ENCODE measurements at places on chromosomes 6 and 20.

- peak; percentile 29 for DNase-seq
Observed at GRCh38 chr20:2778602-2779321, 21.7 kb downstream of the CPXM1 start.

DNA sequence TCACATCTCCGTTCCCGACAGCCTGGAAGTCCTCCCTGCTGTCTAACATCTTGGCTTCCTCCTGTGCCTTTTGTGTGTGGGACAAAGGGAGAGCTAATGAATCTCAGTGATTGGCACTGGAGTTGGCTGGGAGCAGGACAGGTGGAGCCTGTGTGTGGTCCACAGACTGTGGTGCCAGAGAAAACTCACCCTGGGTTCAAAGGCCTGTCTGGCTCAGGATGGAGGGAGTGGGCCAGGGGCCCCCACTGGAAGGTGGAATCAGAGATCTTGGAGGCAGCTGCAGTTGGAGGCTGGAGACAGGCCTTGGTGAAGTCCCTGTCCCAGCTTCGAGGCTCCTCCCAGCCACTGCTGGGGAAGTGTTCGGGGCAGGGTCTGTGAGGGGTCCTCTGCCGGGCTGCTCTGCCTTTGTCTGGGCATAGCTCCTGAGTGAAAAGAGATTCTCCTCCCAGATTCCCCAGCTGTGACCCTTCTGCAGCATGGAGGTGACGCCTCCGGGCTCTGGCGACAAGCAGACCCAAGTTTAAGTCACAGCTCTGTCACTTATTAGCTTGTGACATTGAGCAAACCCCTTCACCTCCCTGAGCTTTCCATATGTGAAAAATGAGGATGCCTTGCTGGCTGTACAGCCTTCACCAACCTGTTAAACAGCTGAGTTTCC lies 13.9 kb upstream of the ITPR3 start:
- no peak for DNase-seq

DNA sequence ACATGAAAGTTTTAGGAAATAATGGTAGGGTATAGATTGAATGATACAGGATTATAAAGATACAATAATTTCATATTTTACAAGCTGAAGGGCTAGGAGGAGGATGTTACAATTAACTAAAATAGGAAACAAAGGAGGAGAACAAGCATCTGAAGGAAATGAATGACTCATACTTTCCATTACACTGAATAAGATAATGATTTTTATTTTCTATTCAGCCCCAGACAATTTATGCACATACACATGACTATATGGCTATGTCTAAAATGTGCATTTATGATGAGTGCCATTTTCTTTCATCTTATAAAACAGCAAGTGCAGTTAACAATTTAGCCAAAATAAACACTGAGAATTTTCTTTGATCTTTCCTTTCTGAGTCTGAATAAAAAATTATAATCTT lies 994.6 kb upstream of the ADGRB3 start:
- DNase-seq: no peak

DNA sequence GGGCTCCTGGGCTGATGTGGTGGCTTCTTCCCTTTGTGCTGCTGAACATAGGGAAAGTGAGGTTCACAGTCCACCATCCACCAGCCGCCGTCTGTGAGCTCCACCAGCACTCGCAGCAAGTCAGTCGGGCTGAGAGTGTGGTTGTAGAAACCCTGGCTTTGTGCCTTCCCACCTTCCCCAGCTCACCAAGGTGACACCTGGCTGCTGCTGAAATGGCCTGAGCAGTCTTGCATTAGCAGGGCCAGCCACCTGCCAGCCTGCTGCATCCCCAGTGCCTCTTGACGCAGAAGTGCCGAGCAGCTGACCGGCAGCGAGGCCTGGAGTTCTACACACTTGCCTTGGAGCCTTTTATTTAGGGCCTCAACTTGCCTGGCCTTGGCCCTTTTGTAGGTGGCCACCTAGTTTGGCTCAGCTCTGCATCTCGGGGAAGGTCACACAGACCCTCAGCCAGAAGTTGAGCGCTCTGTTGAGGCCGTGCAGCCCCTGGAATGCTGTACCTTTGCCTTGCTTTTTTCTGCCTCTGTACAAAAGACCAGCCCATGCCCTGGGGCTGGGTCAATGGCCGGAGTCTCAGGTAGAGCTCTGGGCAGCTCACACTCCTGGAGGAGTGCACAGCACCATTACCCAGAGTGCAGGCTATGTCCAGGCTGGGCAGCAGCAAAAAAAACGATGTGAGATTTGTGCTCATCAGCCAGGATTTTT lies 76.5 kb downstream of the PTPN1 start:
- DNase-seq: no peak

DNA sequence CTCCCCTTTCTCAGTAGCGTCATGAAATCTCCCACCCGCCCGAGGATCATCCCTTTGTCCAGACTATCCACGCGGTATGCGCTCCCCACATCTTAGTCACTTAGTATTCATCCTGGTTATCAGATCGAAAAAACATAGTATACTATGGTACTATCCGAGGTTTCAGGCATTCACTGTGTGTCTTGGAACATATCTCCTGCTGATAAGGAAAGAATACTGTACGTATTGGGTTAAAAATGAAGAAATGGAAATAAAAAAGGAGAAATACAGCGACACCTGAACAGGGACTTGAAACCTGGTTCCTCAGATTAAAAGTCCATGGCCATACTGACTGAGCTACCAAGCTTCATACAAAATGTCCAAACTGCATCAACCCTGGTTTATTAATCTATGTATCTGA lies 14.0 kb downstream of the HMGN4 start:
- DNase-seq: no peak

- no peak for DNase-seq
Observed at GRCh38 chr20:13251904-13252297, 30.8 kb downstream of the ISM1 start.

- no peak for DNase-seq
Observed at GRCh38 chr6:79009819-79010218, 68.2 kb downstream of the PHIP start.

DNA sequence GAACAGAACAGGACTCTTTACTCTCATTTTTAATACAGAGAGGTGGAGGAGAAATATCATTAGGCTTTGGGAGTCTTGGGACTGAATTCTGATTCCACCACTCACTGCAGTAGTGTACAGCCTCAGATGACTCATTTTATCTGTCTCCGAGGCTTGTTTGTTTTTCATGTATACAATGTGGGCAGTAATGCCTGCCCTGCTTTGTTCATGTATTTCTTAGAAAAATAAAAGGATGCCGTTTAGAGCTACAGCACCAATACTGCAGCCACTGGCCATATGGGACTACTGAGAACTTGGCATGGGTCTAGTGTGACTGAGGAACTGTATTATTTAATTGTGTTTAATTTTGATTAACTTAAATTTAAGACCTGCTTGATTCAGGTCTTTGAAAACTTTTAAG lies 41.2 kb upstream of the JAG1 start:
- no peak for DNase-seq

- peak; percentile 55 for DNase-seq
Observed at GRCh38 chr20:16434062-16434664, 139.1 kb downstream of the KIF16B start.

All from activated CD4-positive, alpha-beta T cell treated with anti-CD3 and anti-CD28 coated beads, Interleukin-10, Interleukin-2, amounts not matched to agents 100 ng/mL and 50 ng/mL, durations not matched to agents 16 hours and 8 hours (primary cell).